Fibroblast of villous mesenchyme (primary cell): ENCODE measurements at places on chromosomes 7 and 10. TPM values are rescaled to one million over a fixed set of nuclear protein-coding genes. Genes with fewer than 3 reads are reported as not detected.

The ECHS1 gene
- total RNA-seq: 50.3 and 59.6 TPM in 2 replicates

The C10orf143 gene
- total RNA-seq: under 0.01 and 1.3 TPM in 2 replicates

The KMT2E gene
- 110 and 112 TPM in 2 replicates for total RNA-seq

The LEP gene
- total RNA-seq: not detected in 2 replicates

The ANKRD2 gene
- 0.32 and 0.86 TPM in 2 replicates for total RNA-seq

The SH2B2 gene
- 0.43 and 0.97 TPM in 2 replicates for total RNA-seq

The TMEM176B gene
- 0.43 TPM in 1 of 2 replicates, not detected in the other for total RNA-seq

The C10orf67 gene
- total RNA-seq: under 0.01 TPM in 2 replicates

The HABP2 gene
- not detected in 2 replicates for total RNA-seq

GRCh38 chr10:17764142-17764541 lies 12.1 kb downstream of the TMEM236 start:
- no peak for DNase-seq

DNA sequence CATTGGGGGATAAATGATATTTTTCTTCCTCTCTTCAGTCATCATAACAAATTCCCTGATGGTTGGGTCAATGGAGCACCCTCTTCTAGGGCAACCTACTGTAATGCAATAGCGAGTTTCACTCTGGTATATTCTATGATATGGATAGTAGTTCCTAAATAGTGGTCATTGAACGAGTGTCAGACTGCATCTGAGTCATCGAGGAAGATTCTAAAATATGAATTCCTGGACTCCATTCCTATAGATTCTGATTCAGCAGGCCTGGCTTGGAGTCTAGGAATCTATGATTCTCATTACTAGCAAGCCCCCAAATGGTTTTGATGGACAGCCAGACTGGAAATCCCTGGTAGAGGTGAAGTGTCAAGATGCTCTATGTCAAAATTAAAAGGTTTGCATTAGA lies 254.5 kb downstream of the BUB3 start:
- no peak for DNase-seq

DNA sequence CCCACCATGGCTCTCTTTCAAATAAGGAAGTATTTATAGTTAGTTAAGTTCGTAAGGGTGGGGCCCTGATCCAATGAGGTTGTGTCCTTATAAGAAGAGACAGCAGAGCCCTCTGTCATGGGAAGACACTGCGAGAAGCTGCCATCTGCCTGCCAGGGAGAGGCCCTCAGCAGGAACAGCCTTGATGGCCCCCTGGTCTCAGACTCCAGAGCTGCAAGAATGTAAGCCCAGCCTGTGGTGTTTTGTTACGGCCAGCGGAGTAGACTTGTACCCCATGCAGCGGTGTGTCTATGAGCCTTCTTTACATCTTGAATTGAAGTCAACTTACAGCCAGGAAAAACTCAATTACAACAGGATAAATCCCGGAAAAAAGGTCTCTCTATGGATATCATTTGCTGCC lies 14.3 kb upstream of the LARP4B start:
- DNase-seq: no peak

- no peak for DNase-seq
These were observed 45.6 kb downstream of the ZNF277 start for GRCh38 chr7:112252141-112252540.

- DNase-seq: no peak
These were observed 16.8 kb upstream of the CRTAC1 start for GRCh38 chr10:98047009-98047741.

DNA sequence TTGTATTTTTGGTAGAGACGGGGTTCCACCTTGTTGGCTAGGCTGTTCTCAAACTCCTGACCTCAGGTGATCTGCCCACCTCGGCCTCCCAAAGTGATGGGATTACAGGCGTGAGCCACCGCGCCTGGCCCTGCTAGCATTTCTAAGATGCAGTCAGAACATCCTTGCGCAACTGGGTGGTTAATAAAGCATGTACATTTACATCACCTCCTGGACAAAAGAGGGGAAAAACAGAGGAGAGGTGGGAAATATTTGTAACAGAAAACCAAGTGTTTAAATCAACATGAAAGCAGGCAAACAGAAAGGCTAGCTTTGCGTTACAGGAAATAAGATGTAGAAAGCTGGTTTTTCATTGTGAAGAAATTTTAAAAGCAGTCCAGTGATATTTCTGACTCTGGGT lies 220.9 kb upstream of the KMT2E start:
- DNase-seq: no peak

DNA sequence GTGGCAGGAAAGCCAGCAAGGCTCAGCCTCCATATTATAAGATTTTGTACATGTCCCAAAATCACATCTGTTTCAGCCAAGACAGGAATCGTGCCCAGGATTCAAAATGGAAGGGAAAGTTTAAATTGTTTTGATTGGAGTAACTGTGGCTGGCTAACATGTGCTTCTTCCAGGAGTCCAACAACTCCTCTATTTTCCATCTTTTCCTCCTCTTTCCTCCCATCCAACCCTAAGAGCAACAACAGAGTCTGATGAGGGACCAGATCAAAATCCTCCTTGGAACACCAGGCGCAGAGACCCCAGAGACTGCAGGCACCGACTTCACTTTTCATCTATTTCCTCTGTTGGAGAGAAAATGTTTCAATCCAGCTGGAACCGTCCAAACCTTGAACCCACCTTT lies 36.0 kb upstream of the SVIL start:
- DNase-seq: no peak

DNA sequence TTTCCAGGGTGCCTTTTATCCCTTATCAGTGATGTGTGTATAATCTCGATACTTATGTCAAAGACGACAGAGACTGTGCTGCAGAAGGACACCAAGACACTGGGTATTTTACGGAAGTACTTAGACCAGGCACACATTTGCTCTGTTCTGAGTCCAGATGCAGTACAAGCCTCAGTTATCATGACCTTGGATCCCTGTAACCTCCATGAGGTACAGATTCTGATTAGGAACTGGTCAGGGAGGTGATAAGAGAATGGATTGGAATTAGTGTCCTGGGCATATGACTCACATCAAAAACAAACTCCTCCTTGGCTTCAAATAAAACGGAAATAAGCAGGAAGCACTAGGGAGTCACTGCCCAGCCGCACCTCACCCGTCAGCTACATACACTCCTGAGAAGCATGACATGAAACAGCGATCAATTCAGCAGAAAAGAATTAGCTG lies 146.5 kb downstream of the SFMBT2 start:
- DNase-seq: peak; percentile 26

DNA sequence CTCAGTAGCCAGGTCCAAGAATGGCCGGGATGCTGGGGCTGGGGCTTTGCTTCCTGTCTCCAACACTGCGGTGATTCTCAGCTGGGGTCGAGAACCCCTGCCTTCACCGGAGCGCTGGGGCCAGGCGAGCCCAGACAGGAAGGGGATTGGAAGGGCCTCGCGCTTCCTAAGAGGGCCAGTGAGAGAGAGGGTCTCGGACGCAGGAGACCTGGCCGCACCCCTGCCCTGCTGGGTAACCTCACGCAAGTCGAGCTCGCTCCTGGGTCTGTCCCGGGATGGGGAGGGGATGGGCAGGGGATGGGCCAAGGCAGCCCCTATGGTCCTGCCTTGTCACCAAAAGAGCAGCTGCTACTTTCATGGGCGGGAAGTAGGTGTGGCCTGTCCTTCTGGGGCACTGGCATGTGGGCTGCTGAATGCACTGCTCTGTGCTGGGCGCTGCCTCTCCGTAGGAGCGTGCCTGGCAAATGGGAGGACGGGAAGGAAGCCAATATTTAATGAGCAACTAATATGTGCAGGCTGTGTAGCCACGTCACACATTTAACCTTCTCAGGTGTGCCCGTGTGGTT lies 20.0 kb downstream of the KCNK18 start:
- DNase-seq: no peak

DNA sequence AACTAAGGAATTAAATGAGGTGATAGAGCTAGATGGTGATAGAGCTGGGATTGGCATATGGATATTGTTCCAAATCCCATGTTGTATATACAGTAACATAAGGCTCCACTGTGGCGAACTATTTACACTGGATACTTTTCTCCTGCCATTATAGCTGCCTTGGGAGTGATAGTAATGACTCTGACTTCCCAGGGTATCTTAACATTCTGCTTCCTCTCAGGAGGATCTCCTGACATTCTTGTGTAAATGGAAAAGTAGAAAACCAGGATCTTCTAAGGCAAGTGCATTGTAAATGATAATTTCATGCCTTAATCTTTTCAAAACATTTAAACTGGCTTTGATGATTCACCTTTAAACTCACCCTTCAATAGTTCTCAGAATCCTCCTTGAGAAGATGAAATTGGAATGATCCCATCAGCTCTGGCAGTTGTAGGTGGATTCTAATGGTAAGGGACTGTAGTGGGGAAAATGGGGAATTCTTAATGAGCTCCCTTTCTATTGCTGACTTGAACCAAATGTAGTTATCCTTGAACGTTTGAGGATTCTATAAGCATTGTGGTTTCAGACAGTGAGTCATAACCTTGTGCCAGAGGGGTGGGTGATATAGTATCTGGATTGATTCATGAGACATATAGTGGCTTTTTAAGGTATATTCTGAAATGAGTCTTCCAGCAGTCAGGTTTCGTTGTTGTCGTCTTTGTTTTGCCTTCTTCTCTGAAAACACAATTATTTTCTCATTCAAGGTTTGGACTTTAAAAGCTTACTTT lies 450.0 kb downstream of the SUGCT start:
- DNase-seq: peak; percentile 47

GRCh38 chr10:7945469-7946187 lies 108.9 kb upstream of the GATA3 start:
- DNase-seq: peak; percentile 49
